ENCODE measurements at places on chromosomes 3 and 15.

- no peak for DNase-seq
Observed at GRCh38 chr15:63043335-63044076, 959 bp downstream of the TPM1 start.

- no peak for DNase-seq
Observed at GRCh38 chr3:37833302-37834186, 28.1 kb upstream of the CTDSPL start.

GRCh38 chr15:55224892-55225291 is 28.2 kb upstream of the RSL24D1 start:
- peak; percentile 37 for DNase-seq

DNA sequence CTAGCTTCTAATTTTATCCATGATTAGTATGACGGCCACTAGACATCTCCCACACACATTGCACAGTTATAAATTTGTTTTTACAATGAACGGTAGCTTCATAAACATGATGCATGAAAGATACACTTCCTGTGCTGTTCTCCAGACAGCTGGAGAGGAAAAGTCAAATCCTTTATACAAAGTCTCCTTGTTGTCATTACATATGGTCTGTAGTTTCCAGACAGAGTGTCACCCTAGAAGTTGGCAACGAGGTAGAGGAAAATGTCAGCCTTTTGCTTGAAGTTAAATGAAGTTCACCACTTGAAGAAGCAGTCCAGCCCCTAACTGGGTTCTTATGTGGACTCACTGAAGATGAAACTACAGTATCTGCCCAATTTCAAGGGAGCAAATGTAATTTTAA is 253.0 kb upstream of the P2RY1 start:
- DNase-seq = no peak

DNA sequence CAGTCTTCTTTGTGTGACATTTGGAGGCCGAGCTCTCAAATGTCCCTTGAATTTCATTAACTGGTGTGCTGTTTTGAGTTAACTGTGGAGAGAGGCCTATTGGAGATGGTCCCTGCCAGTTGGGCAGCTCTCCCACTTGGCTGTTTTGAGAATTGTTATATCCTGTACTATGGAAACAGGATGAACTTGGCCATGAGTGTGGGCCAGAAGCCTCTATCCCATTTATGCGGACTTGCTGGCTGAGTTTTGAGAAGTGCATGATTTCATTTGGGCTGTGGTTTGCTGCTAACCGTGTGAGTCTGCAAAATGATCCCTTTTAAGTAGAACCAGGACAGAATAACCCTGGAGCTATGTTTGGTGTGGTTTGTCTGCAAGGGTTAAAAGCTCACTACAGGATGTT is 366.0 kb downstream of the PTPRG start:
- DNase-seq = no peak

- DNase-seq = no peak
Observed at GRCh38 chr3:194532591-194532990, 45.8 kb upstream of the ATP13A3 start.

DNA sequence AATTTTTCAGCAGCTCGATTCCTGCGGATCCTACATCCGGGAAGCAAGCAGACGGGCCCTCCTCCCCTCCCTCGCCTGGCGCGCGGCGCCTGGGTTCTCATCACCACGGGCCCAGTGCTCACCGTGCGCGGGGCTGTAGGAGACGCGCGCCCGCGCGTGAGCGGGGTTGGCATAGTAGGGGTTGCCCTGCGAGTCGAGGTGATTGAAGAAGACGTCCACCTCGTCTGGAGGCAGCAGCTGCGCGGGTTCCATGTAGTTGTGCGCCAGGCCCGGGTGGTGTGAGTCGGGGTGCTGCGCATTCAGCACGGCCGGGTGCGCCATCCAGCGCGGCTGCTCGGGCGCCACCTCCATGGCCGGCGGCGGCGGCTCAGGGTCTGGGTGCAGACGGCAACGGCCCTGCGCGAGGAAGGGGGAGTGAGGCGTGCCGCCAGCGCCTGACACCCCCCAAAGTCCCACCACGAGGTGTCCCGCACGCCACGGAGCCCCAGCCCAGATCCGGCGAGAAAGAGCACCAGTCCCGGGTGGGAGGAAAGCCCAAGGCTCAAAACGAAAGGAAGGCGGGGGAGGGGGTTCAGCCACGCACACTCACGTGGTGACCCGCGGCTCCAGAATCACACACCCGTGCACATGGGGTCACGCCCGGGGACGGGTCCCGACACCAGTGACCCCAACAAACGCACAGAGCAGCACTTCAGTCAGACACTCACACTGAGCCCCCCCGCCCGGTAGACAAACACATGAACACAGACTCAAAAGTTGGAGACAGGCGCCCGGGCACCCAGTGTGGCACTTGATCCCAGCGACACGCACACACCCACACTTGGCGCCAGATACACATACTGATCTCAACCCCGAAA is 6.1 kb downstream of the GATA2 start:
- DNase-seq = no peak
